ENCODE measurements at places on chromosomes 4 and X.

- no peak for DNase-seq
Measured at GRCh38 chrX:52556741-52557140, 39.9 kb upstream of the XAGE1B start.

DNA sequence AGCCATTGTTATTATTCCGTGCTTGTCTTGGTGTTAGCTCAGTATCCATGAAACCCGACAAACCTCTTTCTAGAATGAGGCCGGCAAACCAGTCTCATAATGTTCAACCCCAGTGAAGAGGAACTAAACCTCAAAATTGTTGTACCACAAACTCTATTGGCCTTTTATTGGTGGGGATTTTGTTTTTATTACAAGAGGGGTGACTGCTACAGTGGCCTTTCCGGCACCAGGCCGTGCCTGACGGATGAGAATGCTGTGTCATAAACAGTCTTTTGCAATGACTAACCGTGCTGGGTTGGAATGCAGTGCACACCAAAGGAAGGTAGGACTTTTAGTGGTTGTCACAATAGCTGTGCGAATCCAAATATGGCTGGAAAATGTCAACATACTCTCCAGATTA, 60.8 kb downstream of the SHROOM2 start:
- DNase-seq, result no peak

DNA sequence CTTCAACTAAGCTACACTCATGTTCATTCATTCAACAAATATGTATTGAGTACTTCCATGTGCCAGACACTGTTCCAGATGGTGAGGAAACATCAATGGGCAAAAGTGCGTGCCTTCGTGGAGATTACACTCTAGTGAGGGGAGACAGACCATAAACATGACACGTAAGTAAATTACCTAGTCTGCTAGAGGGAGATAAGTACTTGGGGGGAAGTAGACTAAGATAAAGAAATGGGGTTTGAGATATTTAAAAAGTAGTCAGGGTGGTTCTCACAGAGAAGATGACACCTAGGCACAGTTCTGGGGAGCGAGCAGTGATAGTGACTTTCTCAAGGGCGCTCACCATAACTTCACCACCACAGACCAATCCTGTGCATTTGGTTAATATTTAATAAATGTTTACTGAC, 11.7 kb downstream of the JCHAIN start:
- DNase-seq, result no peak

DNA sequence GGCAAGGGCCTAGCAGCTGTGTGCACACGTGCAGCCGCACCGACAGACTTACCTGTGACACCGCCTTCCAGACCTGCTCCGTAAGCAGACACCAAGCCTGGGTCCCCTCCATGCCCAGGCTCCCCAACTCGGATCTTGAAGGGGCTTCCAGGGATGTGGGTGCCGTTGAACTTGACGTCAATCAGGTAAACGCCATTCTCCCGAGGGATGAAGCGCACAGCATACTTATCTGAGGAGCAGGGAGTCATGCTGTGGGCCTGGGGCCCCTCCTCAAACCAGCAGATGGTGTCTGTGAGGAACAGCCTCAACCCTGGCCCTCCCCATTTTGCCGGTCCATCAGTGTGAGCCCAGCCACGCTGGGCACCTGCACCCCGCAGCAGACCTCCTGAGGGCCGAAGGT, 24.5 kb downstream of the FLNA start:
- no peak for DNase-seq

DNA sequence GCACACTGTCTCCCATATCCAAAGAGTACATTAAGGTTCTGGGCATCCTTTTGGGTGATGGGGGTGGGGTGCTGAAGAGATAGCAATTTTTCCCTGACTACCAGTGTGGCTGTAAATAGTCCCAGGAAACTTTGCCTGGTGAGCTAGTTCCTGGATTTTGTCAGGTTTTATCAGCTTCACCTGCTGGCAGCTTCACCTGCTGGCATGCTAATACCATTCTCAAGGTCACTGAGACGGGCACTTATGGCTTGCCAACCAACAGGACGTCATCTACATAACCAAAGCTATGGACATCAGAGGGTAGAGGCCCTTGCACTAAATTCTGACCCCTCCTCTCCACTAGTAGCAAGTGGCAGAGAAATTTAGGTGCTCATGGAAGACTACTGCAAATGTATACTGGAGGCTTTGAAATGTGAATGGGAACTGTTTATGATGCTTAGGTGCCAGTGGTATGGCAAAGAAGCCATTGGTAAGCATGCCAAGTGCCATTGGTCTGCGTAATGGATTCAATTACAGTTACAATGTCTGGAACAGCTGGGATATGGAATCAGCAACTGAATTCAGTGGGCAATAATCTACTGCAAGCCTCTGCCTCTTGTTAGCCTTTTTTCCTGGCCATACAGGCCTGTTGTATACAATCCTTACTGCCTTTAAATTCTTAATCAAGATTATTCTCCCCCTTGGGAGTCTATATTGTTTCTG, 71.6 kb upstream of the SH3RF1 start:
- DNase-seq, result no peak

GRCh38 chr4:125828346-125828745, 513.6 kb downstream of the FAT4 start:
- DNase-seq, result no peak

- no peak for DNase-seq
Measured at GRCh38 chr4:77100234-77100633, 24.4 kb upstream of the CCNI start.

GRCh38 chr4:150682126-150682525, 100.2 kb downstream of the MAB21L2 start:
- DNase-seq, result no peak
